Stimulated activated naive CD4-positive, alpha-beta T cell treated with Interleukin-2 at 50 U/mL for 16 hours (primary cell): ENCODE measurements at places on chromosomes 2 and 18.
A peak's percentile ranks its signal among the peaks of the same experiment; 100 is the strongest.

DNA sequence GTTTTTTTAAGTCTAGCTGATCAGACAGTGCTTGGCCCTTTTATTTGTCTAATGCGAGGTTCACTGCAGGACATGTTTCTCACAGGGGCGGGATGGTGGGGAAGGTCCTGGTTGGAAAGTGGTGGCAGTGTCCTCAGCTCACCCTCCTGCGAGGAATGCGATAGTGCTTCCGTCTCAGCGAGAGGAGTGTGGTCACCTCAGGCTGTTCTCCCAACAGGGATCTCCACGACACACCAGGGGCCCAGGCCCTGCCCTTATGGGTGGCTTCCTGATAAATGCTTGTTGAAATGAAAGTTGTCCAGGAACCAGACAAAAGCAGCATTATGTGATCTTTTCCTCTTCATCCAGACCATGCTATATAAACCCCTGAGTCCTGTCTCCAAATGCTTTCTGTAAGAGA, 70.1 kb downstream of the BOLA3 start:
- DNase-seq = no peak

DNA sequence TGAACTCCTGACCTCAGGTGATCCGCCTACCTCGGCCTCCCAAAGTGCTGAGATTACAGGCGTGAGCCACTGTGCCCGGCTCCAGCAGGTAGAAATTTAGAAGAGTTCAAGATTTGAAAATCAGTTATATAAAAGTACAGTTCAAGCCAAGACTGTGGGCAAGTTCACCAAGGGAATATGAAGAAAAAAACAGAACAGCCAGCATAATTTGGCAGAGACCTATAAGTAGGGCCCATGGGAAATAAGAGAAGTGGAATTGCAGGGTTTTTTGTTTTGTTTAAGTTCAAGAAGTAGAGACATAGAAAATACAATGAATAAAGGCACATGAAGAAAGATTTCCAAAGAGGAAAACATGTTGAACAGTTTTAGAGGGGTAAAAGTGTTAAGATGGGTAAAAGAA, 57.9 kb downstream of the BAZ2B start:
- no peak for DNase-seq

DNA sequence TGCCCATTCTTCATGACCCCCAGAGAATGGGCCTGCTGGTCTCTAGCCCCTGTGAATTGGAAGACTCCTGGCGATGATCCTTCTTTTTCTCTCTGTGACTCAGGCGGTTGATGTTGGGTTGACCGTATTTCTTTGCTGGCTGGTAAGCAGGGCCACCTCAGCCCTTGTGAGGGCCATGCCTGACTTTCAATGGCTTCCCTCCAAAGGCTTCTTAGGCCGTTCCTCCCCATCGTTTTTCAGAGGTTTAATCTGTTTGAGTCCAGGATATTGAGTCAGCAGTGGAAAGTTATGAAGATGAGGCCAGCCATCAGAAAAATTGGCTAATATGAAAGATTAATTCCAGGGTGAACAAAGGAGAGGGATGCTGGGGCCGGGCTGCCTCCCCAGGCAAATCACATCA, 13.6 kb downstream of the HPCAL1 start:
- DNase-seq = no peak

DNA sequence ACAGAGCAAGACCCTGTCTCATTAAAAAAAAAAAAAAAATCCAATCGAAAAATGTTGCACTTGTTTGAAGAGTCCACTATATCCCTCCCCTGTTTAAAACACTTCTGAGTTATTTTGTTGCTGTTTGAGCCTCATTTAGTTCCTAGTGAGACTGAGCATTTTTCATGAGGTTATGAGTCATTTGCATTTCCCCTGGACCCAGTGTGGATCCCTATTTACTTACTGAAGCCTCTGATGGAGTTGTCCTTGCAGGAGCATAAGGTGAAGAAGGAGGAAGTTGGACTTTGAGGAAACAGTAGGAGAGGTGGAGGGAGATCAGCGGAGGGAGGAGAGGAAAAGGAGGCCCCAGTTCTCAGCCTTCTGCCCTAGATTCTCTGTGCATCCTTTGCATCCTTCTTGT, 5.1 kb downstream of the CXCR1 start:
- DNase-seq = no peak

DNA sequence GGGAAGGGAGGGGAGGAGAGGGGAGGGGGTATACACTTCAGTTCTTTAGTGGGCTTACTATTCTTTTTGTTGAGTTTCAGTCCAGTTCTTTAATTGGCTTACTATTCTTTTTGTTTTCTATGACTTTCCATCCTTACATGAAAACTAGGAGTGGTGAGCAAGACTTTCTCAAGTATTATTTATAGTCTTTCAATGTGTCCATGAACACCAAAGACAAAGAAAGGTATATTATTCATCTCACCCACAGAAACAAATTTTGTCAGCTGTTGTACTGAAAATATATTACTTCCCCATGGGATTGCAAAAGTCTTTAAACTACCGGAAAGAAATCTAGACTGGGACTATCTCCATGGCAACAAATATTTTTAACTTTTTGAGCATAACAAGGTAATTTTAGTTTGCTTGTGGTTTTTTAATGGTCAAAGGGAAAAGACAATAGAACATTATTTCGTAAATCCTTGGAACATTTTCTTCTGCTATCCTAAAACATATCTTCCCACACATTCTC, 17.6 kb downstream of the ADAM17 start:
- no peak for DNase-seq

- no peak for DNase-seq
Observed at GRCh38 chr2:25955036-25955435, 27.3 kb downstream of the KIF3C start.

DNA sequence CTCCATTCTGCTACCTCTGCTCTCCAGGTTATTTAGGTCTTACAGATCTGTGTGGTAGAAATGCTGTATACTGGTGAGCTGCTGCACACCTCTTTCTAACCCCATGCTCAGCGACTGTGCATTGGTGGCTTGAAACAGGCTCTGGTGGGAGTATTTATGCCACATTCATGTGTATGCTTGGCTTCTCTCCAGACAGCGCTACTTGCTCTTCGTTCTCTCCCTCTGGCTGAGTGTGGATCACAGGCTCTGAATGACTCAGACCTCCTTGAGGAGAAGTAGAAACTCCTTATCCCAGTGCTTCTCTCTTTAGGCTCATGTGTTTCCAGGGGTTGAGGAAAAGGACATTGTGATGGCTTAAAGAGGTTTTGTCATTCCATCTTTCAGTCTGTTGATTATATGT, 54.9 kb downstream of the FHOD3 start:
- DNase-seq = no peak

- DNase-seq = no peak
Observed at GRCh38 chr2:30363406-30363805, 83.6 kb upstream of the LCLAT1 start.

- no peak for DNase-seq
Observed at GRCh38 chr2:43347746-43348145, 121.3 kb upstream of the ZFP36L2 start.

DNA sequence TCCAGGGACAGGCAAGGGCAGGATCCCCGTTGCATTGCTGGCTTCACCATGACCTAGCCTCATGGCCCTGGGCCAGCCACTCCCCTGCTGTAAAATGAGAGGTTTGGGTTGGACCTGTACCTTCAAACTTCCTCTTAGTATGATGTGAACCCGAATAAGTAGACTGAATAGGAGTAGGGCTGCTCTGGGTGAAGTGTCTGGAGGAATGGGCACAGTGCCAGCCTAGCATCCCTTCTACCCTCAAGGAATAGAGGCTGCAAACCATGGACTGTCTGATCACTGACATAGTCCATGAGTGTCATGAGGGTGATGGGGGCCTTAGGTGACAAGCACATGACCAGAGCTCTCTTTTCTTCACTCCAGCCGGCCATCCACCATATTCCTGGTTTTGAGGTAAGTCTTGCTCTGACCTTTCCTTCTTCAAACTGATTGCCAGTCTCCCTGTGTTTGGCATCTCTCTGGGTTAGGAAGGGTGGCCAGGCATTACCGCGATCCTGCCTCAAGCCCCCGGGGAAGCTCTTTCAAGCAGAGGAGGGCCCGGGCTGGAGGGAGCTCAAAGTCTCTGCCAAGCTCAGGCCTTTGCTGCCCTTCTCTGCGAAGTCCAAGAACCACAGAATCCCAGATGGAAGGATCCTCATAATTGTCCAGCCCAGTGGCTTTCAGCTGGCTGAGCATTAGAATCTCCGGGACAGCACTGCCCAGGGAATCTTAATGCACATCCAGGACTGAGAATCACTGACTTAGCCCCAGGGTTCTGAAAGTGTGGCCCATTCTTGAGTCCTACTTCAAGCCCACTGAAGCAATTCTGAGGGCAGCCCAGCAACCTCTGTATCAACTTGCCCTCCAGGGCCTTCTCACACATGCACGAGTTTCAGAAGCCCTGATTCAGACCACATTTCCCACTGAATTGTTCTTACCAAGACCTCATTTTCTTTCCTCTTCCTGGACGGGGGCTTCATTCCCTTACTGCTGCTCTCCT, 148.1 kb downstream of the DYSF start:
- no peak for DNase-seq

DNA sequence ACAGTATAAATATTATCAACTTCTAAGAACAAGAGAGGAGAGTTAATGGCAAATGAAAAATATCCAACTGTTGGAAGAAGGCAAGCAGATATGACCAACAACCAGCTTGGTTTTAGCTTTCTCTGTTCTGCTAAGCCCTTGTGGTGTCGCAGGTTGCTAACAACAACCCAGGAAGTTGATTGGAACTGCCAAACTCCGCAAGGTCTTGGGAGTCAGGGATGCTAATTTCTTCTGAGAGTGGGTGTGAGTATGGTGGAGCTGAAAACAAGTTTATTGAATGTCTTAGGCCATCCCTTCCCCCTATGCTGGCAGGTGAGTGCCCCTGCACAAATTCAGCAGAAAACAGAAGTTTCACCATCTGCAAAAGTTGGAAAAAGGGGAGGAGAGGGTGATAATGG, 17.5 kb downstream of the BZW1 start:
- DNase-seq = no peak

DNA sequence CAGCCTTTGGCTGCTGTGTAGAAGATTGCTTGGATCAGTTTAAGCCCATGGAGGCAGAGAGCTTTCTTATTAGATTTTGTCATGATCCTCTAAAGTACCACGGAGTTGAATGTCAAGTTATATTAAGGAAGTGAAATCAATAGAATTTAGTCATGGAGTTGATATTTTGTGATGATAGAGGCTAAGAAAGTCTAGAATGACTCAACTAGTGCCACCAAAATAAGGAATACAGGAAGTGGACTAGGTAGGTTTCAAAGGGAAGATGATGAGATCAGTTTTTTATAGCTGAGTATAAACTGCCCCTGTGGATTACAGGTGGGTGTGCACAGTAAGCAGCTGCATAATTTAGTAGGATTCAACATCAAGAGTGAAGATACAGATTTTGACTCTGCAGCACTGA, 25.2 kb downstream of the FBXO36 start:
- DNase-seq = no peak

GRCh38 chr2:231713730-231714638, 5.7 kb downstream of the PTMA start:
- peak; percentile 85 for DNase-seq

- no peak for DNase-seq
Observed at GRCh38 chr2:39435741-39436591, 1.1 kb downstream of the MAP4K3 start.

GRCh38 chr2:46943881-46944798, 28.5 kb upstream of the MCFD2 start:
- DNase-seq = peak; percentile 67

- DNase-seq = no peak
Observed at GRCh38 chr2:199307461-199307860, 150.3 kb downstream of the SATB2 start.

DNA sequence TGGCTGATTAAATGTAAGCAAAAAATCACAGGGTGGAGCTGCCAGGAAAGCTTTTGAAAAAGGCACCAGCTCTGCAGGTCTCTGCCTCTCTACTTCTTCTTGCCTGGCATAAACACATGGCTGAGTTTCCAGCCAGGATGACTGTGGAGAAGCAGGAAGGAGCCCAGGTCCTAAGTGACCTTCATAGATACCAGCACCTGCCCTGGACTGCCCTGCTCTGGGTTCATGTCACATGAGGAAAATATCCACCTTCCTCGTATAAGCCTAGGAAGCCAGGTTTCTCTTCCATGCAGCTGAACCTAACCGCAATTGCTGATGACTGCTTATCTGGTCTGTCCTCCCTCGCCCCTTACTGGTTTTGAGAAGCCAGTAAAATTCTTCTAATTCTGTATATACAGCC, 47.8 kb upstream of the CREB1 start:
- DNase-seq = no peak

- DNase-seq = no peak
Observed at GRCh38 chr2:99772591-99773331, 282.9 kb upstream of the REV1 start.

GRCh38 chr2:105645938-105646773, 98.6 kb upstream of the NCK2 start:
- no peak for DNase-seq

GRCh38 chr2:108586116-108586515, 51.8 kb downstream of the LIMS1 start:
- no peak for DNase-seq

DNA sequence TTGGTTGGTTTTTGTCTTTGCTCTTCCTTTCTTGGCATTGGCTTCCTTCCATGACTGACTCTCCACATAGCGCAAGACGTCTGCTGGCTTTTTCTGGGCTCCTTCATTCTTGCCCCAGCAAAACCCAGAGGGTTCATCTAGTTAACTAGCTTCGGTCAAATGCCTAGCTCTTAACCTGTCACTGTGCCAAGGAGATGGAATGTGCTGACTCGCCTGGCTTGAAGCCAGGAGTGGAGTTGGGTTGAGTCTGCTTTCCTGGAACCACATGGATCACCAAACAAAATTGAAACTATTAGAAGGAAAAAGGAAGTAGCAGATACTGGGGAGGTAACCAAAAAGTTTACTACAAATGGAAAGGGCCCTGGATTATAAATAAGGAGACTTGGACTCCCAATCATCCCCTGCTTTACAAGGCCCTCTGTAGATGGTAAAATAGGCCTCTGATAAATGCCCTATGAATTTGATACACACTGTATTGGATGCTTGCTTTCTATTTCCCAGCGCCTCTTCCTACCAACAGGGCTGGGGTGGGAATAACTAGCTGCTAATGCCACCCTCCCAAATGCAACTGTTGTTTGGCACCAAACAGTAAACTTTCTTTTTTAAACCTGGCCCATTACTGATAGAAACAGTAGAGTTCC, 11.3 kb downstream of the MALT1 start:
- DNase-seq = no peak
